ENCODE measurements at places on chromosomes 6 and 20.

DNA sequence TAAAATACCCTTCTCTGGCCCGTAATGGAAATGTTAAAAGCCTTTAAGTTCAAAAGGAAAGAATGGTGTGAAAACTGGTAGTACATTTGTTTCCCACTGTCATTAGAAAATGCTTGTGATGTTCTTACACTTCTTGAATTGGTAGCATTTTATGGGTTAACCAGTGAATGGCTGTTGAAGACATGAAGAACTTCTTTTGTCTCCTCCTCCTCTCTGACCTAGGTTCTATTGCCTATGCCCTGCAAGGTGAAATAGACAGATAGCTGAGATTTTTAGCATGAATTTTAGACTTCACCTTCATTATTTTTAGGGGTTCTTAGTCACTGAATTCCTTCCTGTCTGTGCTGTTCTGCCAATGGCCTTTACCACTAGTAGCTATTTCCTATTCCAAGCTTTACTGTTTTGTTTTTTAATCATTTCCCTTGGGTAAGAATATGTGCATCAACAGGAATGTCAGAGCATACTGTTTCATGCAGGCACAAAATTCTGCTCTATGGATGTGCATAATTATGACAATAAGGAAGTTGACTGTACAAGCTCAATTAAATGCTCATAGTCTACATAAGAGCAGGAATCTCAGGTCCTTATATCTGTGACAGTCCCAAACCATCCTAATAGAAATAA lies 4.9 kb downstream of the TNFAIP3 start:
- DNase-seq = no peak

DNA sequence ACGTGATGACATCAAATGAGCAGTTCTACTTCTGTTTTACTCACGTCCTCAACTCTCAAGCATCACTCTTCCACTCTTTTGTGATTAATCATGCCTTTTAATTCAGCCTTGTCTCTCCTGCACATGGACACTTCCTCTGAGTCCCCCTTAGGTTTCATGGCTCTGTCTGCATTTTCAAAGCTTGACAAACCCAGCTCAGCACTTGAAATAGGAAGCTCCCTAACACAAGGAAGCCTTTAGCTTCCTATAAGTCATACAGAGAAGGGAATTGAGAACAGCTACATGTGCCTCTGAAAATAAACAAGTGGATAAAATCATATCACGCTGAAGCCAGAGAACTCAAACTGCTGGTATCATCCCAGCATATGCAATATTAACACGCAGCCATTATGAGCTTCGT lies 21.2 kb downstream of the KIF16B start:
- no peak for DNase-seq

DNA sequence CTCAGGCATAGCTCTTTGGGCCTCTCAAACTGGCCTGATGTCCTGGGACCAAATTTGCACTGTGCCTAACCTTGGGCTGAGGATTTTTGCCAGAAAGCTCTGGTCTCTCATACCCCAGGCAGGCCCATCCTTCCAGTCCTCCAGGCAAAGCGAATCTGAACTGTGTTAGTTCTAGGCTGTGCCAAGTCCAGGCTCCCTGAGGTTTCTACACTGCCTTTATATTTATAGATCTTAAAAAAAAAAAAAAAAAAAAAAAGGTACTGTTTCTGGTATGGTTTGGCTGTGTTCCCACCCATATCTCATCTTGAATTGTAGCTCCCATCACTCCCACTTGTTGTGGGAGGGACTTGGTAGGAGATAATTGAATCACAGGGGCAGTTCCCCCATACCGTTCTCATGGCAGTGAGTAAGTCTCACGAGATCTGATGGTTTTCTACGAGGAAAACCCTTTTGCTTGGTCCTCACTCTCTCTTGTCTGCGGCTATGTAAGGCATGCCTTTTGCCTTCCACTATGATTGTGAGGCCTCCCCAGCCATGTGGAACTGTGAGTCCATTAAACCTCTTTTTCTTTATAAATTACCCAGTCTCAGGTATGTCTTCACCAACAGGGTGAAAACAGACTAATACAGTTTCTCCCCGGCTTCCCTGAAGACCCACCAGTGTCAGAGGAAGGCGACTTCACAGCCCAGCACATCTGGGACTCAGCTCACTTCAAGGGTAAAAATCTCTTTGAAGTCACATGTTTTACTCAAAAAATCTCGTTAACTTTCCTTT lies 39.0 kb upstream of the TBXT start:
- DNase-seq = no peak

- no peak for DNase-seq
Observed at GRCh38 chr20:38091441-38092216, 58.1 kb downstream of the RPRD1B start.

DNA sequence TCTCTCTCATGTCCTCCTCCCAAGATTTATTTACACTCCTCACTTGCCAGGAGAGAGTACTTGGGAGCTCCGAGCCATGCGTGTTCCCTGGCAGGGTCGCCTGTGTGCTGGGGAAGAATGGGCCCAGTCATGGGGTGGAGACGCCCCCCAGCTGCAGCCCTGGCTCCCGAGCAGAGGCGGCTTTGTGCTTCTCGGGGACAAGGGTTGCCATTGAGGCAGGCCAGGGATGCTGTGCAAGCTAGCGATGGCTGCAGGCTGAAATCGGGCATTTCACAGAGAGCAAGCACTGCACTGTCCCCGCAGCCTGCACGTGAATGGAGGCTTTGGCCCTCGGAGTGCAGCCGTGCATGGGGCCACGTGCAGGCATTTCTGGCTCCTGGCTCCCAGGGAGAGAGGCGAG lies 23.8 kb downstream of the PHACTR3 start:
- DNase-seq = no peak

GRCh38 chr6:35477028-35477427 lies 8.8 kb downstream of the RPL10A start:
- no peak for DNase-seq

DNA sequence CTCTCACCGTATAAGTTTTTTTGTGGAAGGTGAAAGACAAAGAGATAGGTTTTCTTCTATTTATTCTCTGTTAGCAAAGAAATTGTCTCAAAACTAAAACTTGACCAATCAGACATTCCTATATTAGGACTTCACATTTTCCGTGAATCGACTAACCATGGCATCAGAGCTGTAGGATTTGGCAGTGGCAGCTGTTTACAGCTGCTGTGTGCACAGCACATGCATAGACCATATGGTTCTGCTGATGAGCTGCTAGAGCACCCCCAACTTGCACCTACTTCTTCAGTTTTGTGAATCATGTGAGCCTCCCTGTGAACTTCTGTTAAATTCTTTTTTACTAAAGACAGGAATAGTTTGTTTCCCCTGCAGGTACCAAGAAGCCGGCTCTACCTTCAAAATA lies 157.9 kb downstream of the RFX6 start:
- no peak for DNase-seq

GRCh38 chr6:28794175-28795002 lies 129.4 kb downstream of the TRIM27 start:
- no peak for DNase-seq

DNA sequence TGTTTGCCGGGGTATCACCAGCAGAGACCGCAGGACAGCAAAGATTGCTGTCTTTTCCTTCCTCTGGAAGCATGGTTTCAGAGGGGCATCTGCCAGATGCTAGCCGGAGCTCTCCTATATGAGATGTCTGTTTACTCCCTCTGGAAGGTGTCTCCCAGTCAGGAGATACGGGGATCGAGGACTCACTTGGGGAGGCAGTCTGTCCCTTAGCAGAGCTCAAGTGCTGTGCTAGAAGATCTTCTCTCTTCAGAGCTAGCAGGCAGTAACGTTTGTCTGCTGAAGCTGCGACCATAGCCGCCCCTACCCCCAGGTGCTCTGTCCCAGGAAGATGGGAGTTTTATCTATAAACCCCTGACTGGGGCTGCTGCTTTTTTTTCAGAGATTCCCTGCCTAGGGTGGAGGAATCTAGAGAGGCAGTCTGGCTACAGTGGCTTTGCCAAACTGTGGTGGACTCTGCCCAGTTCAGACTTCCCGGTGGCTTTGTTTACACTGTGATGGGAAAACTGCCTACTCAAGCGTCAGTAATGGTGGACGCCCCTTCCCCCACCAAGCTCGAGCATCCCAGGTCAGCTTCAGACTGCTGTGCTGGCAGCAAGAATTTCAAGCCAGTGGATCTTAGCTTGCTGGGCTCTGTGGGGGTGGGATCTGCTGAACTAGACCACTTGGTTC lies 133.0 kb upstream of the FLRT3 start:
- no peak for DNase-seq

DNA sequence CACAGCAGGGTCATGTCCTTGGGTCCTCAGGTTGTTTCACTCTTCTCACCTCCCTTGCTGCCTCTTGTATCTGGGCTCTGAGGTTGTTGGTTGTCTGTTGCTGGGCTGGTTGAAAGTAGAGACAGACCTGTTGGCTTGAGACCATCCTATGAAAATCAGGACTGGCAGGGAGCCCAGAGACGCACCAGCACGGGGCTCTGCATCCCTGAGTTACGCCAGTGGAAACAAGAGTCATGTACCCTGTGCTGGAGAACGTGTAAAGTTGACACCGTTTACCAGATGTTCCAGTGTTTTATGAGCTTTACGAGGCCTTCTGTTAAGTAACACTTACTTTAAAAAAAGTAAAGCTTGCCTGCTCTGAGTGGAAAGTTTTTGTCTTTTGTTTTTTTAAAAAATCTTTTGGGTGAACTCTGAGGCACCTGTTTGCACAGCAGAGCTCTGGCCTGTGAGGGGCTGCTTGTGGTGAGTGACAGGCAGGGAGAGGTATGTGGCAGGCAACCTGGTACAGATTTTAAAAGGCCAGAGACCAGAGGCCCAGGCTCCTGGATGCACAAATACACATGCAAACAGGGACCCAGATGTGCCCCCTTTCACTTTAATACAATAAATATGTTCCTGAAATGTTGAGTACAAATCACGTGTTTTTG lies 260.0 kb upstream of the SUPT3H start:
- no peak for DNase-seq

- no peak for DNase-seq
Observed at GRCh38 chr6:1464781-1465370, 75.5 kb downstream of the FOXF2 start.

DNA sequence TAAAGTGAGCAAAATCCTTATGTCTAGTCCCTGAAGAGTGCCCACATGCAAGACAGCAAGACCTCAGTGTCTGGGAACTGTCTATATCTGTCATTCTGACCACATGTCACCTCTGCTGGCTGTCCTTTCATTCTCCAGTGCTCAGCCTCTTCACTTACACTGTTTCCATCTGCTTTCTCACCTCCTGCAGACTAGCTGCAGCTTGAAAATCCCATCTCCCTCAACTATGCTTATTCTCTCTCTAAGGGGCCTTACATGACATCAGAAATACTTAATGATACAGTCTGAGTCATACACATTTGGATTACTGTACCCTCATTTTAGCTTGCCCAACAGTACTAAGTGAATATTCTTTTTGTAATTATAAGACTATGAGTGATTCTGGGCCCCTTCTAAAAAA lies 587.8 kb downstream of the EPM2A start:
- DNase-seq = no peak

DNA sequence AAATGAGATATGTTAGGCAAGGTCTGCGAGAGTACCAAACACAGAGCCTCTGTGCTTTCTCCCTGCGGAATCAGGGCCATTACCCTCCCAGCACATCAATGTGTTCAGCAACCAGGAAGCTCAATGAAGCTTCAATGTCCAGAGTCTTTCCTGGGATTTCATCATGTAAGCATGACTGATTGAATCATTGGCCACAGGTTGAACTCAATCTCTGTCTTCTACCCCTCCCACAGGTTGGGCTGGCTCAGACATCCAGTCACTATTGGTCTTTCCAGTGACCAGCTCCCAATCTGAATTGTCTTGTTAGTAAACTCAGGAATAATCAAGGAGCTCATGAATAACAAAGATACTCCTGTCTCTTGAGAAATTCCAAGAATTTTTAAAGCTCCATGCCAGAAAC lies 2.7 kb upstream of the DTD1 start:
- DNase-seq = no peak

- DNase-seq = no peak
Observed at GRCh38 chr6:108837236-108837971, 10.8 kb upstream of the ARMC2 start.

GRCh38 chr20:57578476-57579165 lies 17.7 kb downstream of the PCK1 start:
- DNase-seq = no peak

GRCh38 chr6:138957484-138957883 lies 30.6 kb downstream of the REPS1 start:
- no peak for DNase-seq

DNA sequence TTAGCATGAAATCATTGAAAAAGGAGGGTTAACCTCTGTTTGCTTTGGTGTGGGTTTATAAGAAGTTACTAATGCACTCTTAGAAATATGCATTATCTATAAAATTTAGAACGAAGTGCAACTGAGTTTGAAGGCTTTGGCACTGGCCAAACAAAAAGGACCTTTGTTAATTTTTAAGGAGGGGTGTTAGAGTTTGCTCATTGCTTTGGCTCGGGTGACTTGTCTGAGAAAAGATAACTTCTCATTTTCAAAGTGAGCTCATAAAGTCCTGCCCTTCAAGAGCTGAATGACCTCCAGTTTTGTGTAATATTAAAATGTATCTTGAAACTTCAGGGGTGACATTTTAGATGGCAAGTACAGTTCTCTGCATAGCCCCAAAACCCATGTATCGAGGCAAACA lies 25.9 kb downstream of the NEDD9 start:
- DNase-seq = no peak
